ENCODE measurements at places on chromosomes 7 and 10. TPM values are rescaled to one million over a fixed set of nuclear protein-coding genes. Genes with fewer than 3 reads are reported as not detected.
A peak's percentile ranks its signal among the peaks of the same experiment; 100 is the strongest.

DNA sequence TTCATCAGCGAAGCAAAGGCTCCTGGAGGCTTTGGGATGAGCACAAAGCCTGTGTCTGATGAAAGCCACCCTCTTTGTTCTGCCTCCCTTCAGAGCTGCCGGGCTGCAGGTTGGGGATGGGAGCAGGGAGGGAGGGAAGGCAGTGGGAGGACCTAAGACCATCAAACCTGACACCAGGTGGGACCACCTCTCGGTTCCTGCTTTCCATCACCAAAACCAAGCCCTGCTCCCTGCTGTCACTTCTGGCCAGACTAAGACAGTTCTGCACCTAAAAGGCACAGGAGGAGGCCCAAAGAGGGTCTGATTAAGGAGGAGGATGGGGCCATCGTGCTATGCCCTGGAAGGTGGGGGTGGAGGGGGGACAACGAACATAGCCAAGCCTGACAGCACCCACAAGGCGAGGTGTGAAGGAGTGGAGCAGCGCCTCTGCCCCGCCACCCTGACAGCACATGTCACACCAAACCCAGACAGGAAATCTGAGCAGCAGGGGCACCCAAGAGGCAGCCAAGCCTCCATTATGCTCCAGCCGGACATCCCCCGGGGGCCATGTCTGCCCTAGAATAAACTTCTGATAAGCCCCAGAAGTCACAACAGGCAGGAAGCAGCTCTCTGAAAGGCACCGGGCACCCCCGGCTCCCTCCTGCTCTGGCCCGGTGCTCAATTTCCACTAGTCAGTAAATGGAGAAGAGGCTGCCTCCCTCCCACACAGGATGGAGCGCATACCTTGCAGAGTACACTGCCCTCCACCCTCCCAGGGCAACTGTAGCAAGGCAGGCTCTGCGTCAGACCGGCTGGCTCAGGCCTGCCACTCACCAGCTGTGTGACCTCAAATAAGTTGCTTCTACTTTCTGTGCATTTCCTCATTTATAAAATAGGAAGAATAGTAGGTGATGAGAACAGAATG, 48.9 kb downstream of the DLG5 start:
- DNase-seq = no peak

DNA sequence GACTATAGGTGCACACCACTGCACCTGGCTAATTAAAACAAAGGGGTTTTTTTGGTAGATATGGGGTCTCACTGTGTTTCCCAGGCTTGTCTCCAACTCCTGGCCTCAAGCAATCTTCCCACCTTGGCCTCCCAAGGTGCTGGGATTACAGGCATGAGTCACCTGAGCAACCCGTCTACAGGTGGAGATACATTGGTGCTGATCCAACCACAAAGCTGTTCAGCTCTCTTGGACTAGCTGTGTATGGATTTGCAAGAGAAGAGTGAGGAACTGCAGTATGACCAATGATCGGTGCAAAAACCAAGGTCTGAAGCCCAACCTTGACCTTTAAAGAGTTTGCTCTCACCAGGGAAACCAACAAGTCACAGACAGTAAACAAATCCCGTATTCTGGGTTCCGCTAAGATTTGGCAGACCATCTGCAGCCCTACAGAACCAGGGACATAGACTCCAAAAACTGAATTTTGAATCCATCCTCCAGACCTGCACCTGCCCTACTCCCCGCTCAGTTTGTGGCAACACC, 18.9 kb downstream of the EPHB4 start:
- no peak for DNase-seq

DNA sequence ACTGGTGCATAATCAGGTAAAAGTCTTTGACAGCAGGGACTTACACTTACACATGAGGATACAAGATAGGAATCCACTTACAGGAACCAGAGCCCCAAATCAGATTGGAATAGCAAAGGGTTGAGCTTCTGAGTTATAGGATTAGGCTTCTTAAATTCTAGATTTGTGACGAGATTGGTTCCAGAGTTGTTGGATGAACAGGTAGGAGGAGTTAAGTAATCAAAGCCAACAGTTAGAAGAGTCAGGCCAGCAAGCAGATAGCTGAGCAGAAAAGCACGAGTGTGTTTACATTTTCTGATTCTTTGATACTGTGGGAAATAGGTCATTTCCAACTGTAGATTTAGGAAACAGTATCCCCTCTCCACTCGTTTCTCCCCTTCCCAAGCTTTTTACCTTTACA, 167.0 kb downstream of the MDFIC start:
- DNase-seq = no peak

GRCh38 chr7:138982204-138982623, 1.0 kb upstream of the KIAA1549 start:
- DNase-seq = no peak

- DNase-seq = no peak
Measured at GRCh38 chr7:43689115-43689514, 40.2 kb downstream of the COA1 start.

DNA sequence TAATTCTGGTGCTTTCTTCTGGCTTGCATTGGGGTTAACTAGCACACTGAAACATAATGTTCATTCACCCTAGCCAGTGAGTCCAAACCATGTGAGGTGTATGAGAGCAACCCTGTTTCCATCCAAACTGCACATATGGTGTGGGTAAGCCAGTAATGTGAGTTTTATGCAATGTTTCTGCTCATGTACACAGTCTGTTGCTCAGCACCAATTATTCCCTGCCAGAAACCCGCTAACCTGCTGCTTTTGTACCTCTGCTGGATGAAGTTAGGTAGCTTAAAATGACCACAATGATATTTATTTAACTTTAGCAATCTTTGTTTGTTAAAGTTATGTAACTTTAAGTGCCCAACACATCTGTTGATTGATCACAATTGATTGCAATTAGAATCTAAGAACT, 93.7 kb upstream of the RPA3 start:
- DNase-seq = no peak

DNA sequence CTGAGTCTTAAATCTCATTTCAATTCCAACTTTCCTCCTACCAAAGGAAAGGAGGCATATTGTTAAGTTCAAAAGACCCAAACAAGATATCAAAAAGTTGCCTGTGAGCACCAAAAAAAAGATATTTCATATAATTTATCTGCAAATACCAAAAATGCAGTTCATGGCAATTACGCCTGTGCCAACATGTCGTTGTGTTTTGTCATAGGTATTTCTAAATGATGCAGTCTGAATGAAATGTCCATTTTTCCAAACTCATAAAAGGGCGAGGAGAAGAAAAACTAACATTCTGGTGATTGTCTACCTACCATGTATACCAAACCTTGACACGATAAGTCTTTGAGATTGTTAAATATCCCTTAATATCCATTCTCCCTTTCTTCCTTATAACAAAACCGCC, 109.8 kb downstream of the SGMS1 start:
- DNase-seq = no peak

GRCh38 chr7:102467581-102468477, 3.0 kb downstream of the LRWD1 start:
- no peak for DNase-seq

GRCh38 chr7:24709585-24710360, 47.5 kb downstream of the GSDME start:
- DNase-seq = no peak

DNA sequence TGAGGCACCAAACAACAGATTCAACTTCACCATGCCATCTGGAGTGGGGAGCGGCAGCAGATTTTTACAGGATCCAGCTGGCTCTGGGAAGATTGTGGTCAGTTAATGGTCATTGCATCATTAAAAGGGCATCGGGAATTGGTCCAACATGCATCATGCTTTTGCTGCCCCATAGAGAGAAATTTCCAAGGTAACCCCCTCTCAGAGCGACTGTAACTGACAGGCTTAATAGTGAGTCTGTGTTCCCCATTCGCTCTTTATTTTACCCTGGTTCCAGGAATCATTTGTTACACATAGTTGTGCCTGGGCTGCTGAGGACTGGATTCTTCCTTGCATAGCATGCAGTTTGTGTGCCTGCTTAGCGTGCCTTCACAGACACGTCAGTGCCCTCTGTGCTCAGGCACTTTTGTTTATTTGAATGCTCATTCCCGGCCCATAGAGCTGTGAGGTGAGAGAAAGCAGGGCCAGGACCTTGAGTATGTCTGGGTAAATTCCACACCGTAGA, 49.9 kb downstream of the CDHR3 start:
- DNase-seq = no peak

DNA sequence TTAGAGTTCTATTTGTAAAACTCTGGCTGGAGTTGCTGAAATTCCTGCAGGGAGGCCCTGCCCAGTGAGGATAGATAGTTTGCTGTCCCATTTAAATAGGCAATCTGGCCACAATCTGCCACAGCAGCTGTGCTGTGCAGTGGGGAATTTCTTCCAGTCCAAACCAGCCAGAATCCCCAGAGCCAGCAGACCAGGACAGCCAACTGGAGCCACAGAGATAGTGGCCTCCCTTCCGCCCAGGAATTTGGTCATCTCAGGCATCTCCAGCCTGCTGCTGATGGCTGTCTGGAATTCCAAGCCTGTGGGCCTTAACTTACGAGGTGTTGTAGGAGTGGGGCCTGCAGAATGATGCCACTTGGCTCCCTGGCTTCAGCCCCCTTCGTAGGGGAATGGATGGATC, 643.4 kb downstream of the DNAJB9 start:
- DNase-seq = no peak

DNA sequence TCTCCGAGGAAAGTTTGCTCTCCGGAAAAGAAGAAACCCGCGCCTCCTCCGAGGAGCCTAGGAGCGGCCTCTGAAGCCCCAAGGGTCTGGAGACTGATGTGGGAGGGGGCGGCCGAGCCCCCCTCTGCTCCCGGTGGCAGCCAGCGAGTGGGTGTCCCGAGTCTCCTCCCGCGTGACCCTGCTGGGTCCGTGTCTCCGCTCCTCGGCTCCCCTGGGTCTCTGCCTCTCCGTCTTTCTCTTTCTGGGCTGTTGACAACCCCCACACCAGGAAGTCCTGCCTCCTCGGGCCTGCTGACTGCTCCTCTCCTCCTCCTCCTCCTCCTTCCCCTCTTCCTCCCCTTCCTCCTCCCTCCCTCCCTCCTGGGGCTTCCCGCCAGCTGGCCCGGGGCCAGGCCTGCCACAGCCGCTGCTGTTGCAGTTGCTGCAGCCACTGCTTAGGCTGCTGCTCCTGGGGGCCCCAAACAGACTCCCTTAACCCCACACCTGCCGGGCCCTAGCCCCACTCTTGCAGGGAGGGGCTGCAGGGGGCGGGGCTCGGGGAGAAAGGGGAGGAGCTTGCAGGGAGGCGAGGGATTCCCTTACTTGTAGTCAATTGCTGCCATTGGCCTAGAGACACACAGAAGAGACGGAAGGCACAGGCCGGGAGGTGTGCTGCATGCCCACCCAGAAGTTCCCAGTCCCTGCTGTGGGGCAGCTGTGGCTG, at the start of gene TSC22D4:
Gene TSC22D4, minus strand, starts transcription at position 257 of the 703 bp plus-strand sequence. CDS start 1,176 bp downstream, outside the sequence.
- DNase-seq = peak; percentile 97

GRCh38 chr10:84308481-84309304, 19.7 kb upstream of the CCSER2 start:
- peak; percentile 64 for DNase-seq

- no peak for DNase-seq
Measured at GRCh38 chr7:51055039-51055840, 261.4 kb downstream of the COBL start.

GRCh38 chr10:30839652-30840051, 192.0 kb downstream of the ZNF438 start:
- no peak for DNase-seq

GRCh38 chr10:17617031-17617911, at the start of gene HACD1:
TSS of gene HACD1 (minus strand) at chr10:17617374. CDS start at chr10:17617339, 35 bp downstream.
- peak; percentile 75 for DNase-seq

DNA sequence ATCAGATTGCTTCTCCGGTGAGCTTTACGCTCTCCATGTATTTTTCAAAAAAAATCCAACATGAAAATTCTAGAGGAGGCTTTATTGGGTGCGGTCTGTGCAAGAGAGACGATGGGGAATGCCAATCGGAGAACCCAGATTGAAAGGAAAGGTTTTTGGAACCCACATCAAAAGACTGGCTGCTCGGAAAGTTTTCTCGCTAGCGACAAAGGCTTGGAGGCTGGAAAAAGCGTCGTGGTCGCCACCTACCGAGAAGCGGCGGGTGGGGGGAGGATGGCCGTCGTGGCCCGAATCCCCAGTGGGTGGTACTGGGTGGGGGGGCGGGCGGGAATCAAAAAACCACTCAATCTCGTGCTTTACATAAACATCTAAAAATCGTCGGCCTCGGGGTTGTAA, 1.1 kb upstream of the GTF2I start:
- peak; percentile 69 for DNase-seq

GRCh38 chr10:97534746-97535367, 36.1 kb downstream of the UBTD1 start:
- no peak for DNase-seq

GRCh38 chr7:2800931-2801688, 43.0 kb downstream of the GNA12 start:
- peak; percentile 55 for DNase-seq

- no peak for DNase-seq
Measured at GRCh38 chr7:155263581-155264143, 34.0 kb upstream of the INSIG1 start.

DNA sequence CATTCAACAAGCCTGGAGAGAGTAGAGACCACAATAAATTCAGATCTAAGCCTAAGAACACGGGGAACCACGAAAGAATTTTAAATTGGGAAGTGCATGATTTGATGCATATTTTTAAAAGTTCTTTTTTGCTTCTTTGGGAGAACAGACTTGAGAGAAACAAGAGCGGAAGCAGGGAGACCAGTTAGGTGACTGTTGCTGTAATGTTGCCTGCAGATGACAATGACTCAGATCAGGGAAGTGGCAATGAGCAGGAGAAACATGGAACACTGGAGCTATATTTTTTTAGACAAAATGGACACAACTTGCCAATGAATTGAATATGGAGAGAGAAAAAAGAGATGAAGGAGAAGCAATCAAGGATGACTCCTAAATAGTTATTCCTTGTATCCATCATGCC, 125.1 kb downstream of the RAPGEF5 start:
- no peak for DNase-seq

DNA sequence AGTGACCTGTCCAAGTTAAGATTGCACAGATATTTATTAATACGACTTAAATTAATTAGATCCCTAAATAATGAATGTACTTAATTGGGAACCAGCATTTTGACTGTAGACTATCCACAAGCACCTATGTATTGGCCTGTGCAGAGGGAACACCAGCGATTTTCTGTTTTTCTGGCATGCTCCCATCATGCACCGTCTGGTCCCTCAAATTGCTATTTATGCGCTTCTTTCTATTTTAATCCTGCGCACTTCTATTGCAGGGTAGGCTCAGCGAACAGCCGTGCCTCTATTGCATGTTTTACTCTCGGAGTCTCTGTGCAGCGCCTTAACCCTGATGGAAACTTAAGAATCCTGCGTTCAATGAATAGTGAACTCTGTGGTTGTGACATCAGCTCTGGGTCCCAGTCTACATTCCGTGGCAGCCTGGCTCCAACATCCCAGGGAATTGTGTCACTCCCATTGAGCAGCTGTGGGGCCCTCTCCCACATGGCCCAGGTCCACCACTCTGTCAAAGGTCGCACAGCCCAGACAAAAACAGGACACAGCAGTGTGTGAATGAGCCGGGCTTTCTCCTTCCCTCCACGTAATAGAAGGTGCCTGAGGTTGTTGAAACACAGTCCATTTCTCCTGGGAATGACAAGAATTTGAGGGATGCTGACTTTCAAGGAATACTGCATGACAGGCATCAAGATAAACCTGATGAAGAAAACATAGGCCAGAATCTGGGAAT, 239.7 kb upstream of the KLF6 start:
- no peak for DNase-seq

The ENO4 gene
- not detected for total RNA-seq

The CYP2C19 gene
- 0.76 TPM for total RNA-seq

The GDF10 gene
- 0.67 TPM for total RNA-seq

The STAG3 gene
- 2.0 TPM for total RNA-seq

The CDNF gene
- 2.0 TPM for total RNA-seq

The OR2A25 gene
- not detected for total RNA-seq

The FGL2 gene
- 18.8 TPM for total RNA-seq

The BTBD16 gene
- total RNA-seq = 0.15 TPM

The ZNF212 gene
- 9.7 TPM for total RNA-seq

All from left colon (tissue), 2 donors.